Stimulated activated CD4-positive, alpha-beta T cell treated with anti-CD3 and anti-CD28 coated beads, TNF-alpha, amount 100 ng/mL, for 48 hours (primary cell): ENCODE measurements at places on chromosomes 2 and 18.

GRCh38 chr2:176582176-176582575 lies 312.9 kb downstream of the MTX2 start:
- no peak for DNase-seq

DNA sequence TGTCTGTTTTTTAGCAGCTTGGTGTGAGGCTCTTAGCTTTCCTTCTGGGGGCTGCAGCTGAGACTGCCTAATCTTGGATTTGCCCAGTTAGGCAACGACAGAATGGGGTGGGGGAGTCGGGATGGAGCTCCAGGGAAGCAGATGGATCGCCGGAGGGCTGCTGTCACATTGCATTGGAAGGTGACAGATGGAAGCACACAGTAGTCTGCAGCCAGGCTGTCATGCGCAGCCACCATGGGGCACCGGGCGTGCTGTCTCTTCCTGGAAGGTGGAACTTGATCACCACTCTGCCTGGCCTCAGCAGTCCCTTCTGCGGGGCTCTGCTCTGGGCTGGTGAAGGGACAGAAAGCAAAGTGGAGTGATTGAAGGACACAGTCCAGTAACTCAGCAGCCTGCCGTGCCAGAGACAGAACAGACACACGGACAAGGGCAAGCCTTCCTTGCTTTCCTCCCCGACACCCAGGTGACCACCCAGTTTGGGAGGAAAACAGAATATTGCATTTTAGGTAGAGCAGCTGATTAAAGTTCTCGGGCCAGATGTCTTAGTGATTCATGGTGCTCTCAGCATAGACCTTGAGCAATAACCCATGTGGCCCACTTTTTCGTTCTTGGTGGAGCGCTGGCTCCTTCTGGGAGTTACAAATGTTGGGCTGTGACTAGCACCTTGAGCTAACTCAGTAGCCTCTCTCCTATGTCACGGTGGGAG lies 40.9 kb downstream of the RNF144A start:
- no peak for DNase-seq

DNA sequence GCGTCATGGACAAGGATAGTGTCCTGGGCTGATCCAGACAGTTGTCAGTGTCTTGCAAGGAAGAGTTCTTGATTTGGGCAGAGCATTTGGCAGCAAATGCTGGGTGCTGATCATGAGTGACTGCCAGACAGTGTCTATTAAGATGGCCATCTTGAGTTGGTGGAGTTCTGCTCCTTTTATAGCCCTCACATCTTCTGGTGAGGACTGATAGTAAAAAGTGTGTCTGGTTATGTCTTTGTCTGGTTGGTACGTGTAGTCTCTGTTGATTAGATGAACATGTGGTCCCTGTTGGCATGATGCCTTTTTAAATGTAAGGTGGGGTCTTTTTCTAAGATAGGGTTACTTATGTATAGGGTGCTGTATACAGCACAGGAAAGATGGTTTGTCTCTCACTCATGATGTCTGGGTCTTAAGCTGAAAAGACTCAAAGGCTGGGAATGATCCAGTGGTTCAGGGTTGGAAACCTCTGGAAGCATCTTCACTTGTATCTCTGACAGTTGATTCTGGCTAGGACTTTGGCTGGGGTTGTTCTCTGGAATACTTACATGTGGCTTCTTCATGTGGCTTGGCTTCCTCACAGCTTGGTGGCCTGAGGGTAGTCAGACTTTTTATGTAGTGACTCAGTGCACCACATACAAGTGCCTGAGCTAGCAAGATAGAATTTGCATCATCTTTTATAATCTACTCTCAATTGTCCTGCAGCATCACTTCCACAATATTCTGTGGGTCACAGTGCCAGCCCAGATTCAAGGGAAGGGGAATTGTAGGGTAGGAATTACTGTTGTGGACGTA lies 11.8 kb downstream of the MTX2 start:
- DNase-seq, result no peak

GRCh38 chr2:119475857-119476244 lies 44.2 kb downstream of the TMEM37 start:
- DNase-seq, result no peak

- no peak for DNase-seq
Measured at GRCh38 chr18:54296062-54296461, 26.7 kb downstream of the POLI start.

GRCh38 chr18:63928331-63928730 lies 20.6 kb downstream of the SERPINB10 start:
- no peak for DNase-seq

GRCh38 chr2:88690591-88691338 lies 708 bp upstream of the RPIA start:
- DNase-seq, result peak; percentile 40

DNA sequence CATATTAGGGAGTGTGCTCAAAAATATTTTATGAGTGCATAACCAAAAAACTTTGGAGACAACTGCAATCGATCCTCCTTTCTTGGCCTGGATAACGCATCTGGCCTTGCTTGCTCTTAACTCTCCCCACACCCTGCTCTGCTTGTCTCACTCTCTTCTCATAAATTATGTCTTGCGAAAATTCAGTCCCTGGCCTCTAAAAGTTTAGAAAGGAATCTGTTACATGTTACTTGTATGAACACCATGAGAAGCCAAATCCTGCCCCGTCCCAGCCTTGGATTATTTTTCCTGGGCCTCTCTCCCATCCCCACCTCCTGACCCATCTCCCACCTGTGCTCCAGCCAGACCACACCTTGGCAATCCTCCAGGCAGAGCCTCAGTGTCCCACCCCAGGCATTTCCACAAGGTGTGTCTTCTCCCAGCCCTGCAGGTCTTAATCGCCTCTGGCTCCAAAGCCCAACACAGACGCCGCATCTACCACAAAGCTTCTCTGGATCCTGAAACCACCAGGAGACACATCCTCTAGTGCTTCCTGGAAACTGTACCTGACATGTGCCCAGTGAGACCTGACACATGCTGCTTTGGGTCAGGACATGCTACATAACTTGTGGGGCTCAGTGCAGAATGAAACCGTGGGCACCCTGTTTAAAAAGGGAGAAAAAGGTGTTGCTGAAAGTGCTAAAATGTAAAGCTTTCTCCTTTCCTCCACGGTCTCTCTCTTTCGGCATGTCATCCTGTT lies 99.6 kb upstream of the ST3GAL5 start:
- DNase-seq, result no peak

GRCh38 chr2:67572721-67573435 lies 175.7 kb downstream of the ETAA1 start:
- DNase-seq, result no peak

- no peak for DNase-seq
Measured at GRCh38 chr2:26449278-26450030, 28.5 kb downstream of the OTOF start.

DNA sequence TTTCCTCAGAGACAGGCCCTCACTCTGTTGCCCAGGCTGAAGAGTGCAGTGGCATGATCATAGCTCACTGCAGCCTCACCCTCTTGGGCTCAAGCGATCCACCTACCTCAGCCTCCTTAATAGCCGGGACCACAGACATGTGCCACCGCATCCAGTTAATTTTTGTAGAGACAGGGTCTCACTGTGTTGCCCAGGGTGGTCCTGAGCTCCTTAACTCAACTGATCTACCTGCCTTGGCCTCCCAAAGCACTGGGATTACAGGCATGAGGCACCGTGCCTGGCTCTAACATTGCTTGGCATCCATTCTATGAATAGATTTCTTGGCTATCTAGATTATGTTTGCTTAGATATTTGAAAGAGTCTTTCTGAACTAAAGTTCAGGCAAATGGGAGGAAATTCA lies 21.6 kb downstream of the R3HDM1 start:
- no peak for DNase-seq

- no peak for DNase-seq
Measured at GRCh38 chr2:147420517-147420916, 424.3 kb upstream of the ACVR2A start.

DNA sequence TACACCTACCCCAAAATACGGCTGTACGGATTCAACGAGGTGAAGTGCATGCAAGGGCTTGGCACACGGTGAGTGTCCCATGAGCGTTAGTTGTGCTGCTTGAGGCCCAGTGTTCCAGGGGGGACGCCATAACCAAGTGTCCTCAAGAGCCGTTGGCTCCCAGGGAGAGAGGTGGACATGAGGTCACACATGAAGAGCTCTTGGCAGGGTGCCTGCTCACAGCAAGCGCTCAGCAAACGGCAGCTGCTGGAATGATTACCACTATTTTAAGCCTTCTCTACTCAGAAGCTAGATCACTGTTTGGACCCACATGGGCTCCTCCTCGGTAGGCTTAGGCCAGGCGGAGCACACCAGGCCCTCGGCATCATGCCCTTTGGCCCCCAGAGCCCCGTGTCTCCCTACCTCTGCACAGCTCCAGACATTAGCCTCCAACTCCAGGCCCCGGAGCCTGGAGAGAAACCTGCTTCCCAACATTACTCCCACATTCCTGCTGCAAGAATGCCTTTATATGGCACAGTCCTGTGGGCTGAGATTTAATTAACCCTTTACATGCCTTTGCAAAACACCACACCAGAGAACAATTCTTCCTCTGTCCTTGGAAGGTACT lies 68.4 kb upstream of the PPP1CB start:
- no peak for DNase-seq

GRCh38 chr18:31244771-31245394 lies 73.1 kb upstream of the DSG1 start:
- DNase-seq, result no peak

DNA sequence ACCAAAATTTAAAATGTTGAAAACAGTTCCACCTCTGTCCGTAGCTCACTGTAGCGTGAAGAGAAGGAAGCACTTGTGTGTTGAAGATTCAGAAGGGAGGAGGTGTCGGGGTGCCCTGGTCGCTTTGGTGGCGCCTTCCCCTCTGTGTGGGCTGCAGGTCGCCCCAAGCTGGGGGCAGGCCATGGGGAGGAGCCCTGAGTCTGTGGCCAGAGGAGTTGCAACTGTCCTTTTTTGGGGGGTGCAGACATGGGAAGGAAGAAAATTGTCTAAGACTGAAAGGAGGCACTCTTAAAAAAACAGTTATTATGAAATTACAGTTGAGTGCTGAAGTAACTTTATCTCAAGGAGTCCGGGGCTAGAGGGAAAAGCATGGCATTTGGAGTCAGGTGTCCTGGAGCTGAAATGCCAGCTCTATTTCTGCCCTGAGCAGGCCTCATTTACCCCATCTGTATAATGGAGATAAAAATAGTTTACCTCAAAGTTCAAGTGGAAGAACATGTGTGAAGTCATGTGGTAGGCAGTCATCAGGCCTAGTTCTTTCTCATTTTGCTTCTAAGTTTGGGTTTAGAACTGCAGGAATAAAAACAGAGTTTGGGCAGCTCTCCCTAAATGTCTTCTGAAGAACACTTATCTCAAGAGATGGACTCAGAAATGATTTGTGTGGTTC lies 82.1 kb downstream of the RNF144A start:
- no peak for DNase-seq

- DNase-seq, result no peak
Measured at GRCh38 chr18:2293109-2293839, 278.0 kb downstream of the METTL4 start.

GRCh38 chr18:80193701-80194100 lies 53.6 kb downstream of the PARD6G start:
- no peak for DNase-seq

GRCh38 chr2:236107536-236107935 lies 60.6 kb downstream of the GBX2 start:
- no peak for DNase-seq

DNA sequence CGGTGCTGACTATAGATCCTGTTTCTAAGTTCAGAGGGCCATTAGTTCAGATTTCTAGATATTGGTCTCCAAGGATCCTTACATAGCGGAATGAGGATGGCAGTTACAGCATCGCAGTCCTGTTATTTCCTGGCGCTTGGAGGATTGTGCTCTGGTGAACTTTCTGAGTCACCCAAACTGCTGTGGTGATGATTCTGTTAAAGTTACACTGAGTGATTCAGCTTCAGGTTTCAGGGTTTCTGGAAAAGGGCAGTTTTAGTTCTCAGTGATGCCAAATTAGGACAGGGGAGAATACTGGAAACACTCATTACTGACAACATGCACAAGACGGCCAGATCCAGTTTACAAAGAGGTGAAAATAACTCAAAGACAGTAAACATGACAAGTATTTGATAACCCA lies 52.1 kb upstream of the ANKRD62 start:
- no peak for DNase-seq

DNA sequence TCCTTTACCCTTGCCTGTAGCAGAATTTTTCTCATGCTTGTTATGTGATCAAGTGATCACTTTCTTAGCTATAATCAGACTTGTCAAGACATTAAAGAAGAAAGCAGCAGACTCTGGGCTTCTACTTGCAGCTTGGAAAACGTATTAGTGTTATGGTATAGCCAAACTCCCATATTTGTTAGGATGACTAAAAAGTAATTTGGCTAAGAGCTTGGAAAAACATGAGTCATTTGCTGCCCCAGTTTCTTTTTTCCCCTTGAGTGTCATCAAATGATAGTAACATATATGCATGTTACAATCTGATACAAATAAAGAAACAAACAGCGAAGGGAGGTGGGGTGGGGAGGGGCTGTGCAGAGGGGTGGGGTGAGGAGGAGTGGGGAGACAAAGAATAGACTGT lies 155.5 kb downstream of the IKZF2 start:
- DNase-seq, result no peak

GRCh38 chr18:32174719-32175118 lies 15.1 kb upstream of the MEP1B start:
- DNase-seq, result no peak

- DNase-seq, result no peak
Measured at GRCh38 chr18:29925566-29925965, 1117.0 kb downstream of the DSC3 start.

DNA sequence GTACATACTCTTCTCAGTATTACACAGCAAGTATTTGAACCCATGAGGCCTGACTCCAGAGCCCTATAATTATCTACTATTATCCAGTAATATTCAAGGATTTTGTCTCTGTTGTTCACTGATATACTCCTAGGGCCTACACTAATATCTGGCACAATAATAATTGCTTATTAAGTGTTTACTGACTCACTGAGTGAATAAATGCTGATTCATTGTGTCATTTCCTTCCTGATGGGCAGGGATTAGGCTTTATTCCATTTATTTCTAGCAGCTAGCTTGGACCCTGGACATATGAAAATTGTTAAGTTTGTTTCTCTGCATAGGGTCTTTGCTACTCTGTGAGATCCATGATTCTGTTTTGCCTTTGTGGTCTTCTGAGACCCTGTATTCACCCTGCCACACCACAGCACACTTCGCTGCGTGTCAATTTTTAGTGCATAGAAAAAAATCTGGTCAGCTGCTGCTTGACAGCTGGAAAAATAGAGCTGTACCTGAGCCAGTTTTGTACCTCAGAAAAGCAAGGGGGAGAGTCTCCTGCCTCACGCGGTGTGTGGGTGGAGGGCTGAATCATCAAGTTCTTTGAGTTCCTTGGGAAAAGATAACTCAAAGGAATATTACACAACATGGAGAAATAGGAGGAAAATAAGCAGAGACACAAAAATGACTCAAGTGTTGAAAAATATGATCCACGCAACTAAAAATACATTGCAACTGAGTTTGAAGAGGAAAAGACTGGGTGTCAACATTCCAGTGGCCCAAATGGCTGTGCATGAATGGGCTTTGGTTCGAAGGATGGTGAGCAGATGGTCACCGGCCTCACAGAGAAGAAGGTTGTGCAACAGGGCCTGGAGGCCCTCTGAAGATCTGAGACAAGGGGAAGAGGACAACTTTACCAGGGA lies 18.9 kb upstream of the DPP4 start:
- DNase-seq, result no peak

GRCh38 chr2:49068613-49069012 lies 85.7 kb downstream of the FSHR start:
- no peak for DNase-seq
